Umbilical cord (tissue), 2 donors: ENCODE measurements at places on chromosomes 16 and 17. TPM values are rescaled to one million over a fixed set of nuclear protein-coding genes. Genes with fewer than 3 reads are reported as not detected.

ALDH3A1 gene
- not detected for total RNA-seq

CCL15 gene
- total RNA-seq = not detected

GRAP gene
- 5.1 TPM for total RNA-seq

KRT17 gene
- total RNA-seq = 762 TPM

CCDC40 gene
- 2.9 TPM for total RNA-seq

HOXB1 gene
- 0.96 TPM for total RNA-seq

USP7 gene
- total RNA-seq = 27.9 TPM

MARF1 gene
- 22.4 TPM for total RNA-seq

HID1 gene
- total RNA-seq = 8.9 TPM

TOM1L1 gene
- total RNA-seq = 39.2 TPM

KRTAP2-3 gene
- total RNA-seq = 20.5 TPM

TEX19 gene
- not detected for total RNA-seq

KRTAP9-2 gene
- total RNA-seq = not detected

MBTPS1 gene
- 116 TPM for total RNA-seq

ENPP7 gene
- total RNA-seq = 0.48 TPM

SLC35G6 gene
- total RNA-seq = 0.24 TPM
